Peyer's patch (tissue), 4 donors: ENCODE measurements at places on chromosomes 4 and X. TPM values are rescaled to one million over a fixed set of nuclear protein-coding genes. Genes with fewer than 3 reads are reported as not detected.

DNA sequence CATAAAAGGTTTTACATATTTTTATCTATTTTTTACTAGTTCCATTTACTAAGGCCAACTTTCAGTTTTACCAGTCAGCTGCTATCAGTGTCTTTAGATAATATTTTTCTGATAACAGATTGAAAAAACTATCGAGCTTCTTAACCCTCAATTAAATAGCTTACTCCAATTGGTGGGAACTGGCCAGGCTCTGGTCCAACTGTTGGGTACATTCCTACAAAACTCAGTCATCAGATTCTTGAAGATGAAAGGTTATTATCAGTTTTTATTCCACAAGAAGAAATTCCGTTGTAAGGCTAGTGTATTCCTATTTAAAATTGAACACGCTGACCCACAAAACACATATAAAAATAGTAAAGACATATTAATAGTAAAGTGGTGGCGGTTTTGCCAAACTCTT lies 346.2 kb downstream of the MAPK10 start:
- no peak overlapping the region for H3K27ac ChIP-seq
- DNase-seq, result no peak
- H3K27me3 ChIP-seq, result no peaks in the 10 kb centered on the region
- H3K36me3 ChIP-seq, result no peaks in the 10 kb centered on the region

The FANCB gene
- total RNA-seq, result 5.0 TPM

DNA sequence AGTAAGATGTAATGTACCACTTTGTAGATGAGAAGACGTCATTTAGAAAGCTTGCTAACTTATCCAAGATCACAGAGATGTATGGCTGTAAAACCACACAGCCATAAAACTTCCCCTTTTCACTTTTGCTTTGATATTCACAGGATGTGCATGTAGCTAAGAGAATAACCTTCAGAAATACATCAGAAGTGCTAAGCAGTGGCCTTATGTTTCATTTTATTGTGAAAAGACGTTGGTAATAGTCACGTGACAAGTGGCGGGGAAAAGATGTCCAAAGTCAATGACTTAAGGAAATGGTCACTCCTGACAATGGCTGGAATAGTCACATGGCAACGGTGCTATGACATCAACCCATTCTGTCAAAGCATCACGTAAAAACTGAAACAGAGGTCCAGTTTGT lies 12.9 kb upstream of the WDR17 start:
- no peak for DNase-seq
- no peak overlapping the region for H3K27ac ChIP-seq
- no peak overlapping the region for H3K4me3 ChIP-seq
- H3K4me1 ChIP-seq, result no peaks in the 10 kb centered on the region
- H3K36me3 ChIP-seq, result no peaks in the 10 kb centered on the region

The PTPN13 gene
- 12.3 TPM for total RNA-seq

- H3K4me3 ChIP-seq, result no peak overlapping the region
- no peak overlapping the region for H3K27ac ChIP-seq
- no peaks in the 10 kb centered on the region for H3K4me1 ChIP-seq
- H3K36me3 ChIP-seq, result no peaks in the 10 kb centered on the region
- DNase-seq, result no peak
These were observed 379.1 kb downstream of the RAPGEF2 start for GRCh38 chr4:159481936-159482335.

The SAT1 gene
- 831 TPM for total RNA-seq

- H3K36me3 ChIP-seq, result no peaks in the 10 kb centered on the region
- no peak overlapping the region for H3K27ac ChIP-seq
- no peak for DNase-seq
- no peaks in the 10 kb centered on the region for H3K27me3 ChIP-seq
- H3K4me3 ChIP-seq, result no peak overlapping the region
These were observed 354.7 kb upstream of the PITX2 start for GRCh38 chr4:110977554-110977953.

The ADAMTS3 gene
- 0.54 TPM for total RNA-seq

- no peak overlapping the region for H3K27ac ChIP-seq
- peaks cover 63% of the 10 kb centered on the region for H3K27me3 ChIP-seq
- H3K4me1 ChIP-seq, result peaks cover 8% of the 10 kb centered on the region
- no peaks in the 10 kb centered on the region for H3K36me3 ChIP-seq
- DNase-seq, result no peak
These were observed 12.3 kb downstream of the MSX1 start for GRCh38 chr4:4871573-4872313.

The IL1RAPL2 gene
- total RNA-seq, result not detected

The NSG1 gene
- 4.5 TPM for total RNA-seq

The ERAS gene
- not detected for total RNA-seq

DNA sequence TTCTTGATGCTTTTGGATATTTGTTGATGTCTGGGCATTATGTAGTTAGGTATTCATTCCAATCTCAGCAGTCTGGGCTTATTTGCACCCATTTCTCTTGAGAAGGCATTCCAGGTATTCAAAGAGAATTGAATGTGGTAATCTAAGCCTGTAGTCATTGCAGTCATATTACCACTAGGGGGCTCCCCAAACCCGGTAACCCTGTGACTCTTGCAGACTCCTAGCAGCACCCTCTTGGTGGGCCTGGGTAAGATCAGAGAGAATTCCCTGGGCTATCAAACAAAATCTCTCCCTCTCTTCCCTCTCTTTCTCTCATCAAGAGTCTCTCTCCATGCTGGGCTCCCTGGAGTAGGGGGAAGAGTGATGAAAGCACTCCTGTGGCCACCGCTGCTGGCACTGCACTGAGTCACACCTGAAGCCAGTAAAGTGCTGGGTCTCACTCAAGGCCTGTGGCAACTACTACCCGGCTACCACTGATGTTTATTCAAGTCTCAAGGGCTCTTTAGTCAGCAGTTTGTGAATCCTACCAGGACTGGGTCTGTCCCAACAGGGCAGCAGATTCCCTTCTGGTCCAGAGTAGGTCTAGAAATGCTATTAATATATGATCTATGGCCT lies 187.7 kb upstream of the NUDT10 start:
- no peaks in the 10 kb centered on the region for H3K4me1 ChIP-seq
- no peaks in the 10 kb centered on the region for H3K36me3 ChIP-seq
- no peak overlapping the region for H3K4me3 ChIP-seq
- H3K27ac ChIP-seq, result no peak overlapping the region
- DNase-seq, result no peak

GRCh38 chrX:131041667-131042066 lies 16.5 kb upstream of the ARHGAP36 start:
- H3K4me1 ChIP-seq, result no peaks in the 10 kb centered on the region
- H3K27ac ChIP-seq, result no peak overlapping the region
- H3K4me3 ChIP-seq, result no peak overlapping the region
- DNase-seq, result no peak

The GCNA gene
- 6.6 TPM for total RNA-seq

The SPIN2A gene
- total RNA-seq, result 4.1 TPM

GRCh38 chrX:19702856-19703255 lies 184.5 kb downstream of the SH3KBP1 start:
- H3K27ac ChIP-seq, result no peak overlapping the region
- H3K36me3 ChIP-seq, result no peaks in the 10 kb centered on the region
- DNase-seq, result no peak

DNA sequence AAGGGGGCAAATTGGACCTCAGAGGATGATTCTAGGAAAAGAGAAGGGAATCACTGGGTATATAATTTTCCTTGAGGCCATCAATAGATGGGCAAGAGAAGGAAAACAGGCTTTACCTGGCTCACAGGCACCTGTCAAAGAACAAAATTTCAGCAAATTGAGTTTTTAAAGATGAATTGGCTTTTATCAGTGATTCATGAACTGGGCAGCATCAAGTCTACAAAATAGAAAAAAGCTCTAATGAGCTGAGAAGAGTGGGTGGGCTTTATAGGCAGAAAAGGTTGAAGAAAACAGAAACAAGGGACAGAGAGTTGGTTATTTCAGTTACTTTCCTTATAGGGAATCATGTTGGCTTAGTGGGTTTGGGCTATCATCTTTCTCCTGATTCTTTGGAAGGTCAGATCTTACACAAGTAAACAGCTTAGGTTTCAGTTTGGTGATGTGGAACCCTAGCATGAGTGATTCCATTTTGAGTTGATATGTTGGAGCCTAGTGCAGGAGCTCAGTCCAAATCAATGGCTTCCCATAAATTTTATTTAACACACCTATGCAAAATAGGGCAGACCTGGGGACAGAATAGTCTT lies 120.7 kb upstream of the MED14 start:
- no peaks in the 10 kb centered on the region for H3K4me1 ChIP-seq
- no peaks in the 10 kb centered on the region for H3K27me3 ChIP-seq
- H3K36me3 ChIP-seq, result no peaks in the 10 kb centered on the region
- H3K4me3 ChIP-seq, result no peak overlapping the region
- no peak overlapping the region for H3K27ac ChIP-seq
- no peak for DNase-seq

DNA sequence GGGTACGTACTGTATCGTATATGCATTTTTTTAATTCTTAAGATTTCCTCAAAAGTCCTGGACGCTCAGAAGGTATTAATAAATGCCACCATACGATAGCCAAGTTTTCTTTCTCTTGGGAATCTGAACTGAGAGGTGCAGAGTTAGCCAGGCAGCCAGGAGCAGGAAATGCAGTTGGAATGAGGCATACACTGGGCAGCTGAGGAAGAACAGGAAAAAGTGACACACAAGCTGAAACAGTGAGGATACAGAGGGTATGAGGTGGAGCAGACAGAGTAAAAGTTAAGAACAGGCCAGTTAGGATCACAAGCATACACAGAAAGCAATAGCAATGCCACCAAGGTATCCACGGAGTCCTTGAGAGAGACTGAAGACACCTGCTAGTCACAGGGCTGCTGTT lies 13.4 kb downstream of the UFSP2 start:
- DNase-seq, result no peak
- H3K4me3 ChIP-seq, result no peak overlapping the region
- H3K27me3 ChIP-seq, result no peaks in the 10 kb centered on the region
- H3K4me1 ChIP-seq, result no peaks in the 10 kb centered on the region

DNA sequence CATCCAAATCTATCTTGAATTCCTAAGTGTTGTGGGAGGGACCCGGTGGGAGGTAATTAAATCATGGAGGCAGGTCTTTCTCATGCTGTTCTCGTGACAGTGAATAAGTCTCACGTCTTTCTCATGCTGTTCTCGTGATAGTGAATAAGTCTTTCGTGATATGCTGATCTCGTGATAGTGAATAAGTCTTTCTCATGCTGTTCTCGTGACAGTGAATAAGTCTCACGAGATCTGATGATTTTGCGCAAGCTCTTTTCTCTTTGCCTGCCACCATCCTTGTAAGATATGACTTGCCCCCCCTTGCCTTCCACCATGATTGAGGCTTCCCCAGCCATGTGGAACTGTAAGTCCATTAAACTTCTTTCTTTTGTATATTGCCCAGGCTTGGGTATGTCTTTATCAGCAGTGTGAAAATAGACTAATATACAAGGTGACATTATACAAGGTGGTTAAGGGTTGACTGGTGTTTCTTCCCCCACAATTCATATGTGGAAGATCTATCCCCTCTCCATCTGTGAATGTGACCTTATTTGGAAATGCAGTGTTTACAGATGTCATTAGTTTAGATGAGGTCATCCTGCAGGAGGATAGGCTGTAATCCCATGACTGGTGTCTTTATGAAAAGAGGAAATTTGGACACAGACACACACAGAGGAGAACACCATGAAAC lies 27.6 kb downstream of the ARSD start:
- no peaks in the 10 kb centered on the region for H3K4me1 ChIP-seq
- no peaks in the 10 kb centered on the region for H3K27me3 ChIP-seq
- H3K36me3 ChIP-seq, result no peaks in the 10 kb centered on the region
- DNase-seq, result no peak
- no peak overlapping the region for H3K27ac ChIP-seq
- no peak overlapping the region for H3K4me3 ChIP-seq

The GAGE13 gene
- not detected for total RNA-seq

DNA sequence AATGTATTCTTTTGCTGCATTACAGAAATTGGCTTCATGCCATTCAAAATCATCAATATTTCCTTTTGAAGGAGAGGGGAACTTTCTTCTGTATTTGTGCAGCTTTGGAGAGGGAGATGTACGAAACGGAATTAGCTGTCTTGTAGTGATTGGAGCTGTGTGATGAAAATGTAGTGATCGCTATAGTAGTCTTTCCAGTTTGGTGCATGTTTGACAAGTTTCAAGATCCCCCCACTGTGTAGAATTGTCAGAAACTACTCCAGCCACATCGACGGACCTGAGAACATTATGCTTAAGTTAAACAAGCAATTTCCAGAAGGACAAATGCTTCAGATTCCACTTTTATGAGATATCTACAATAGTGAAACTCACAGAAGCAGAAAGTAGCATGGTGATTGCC lies 21.6 kb upstream of the MAGEA1 start:
- H3K4me1 ChIP-seq, result no peaks in the 10 kb centered on the region
- no peaks in the 10 kb centered on the region for H3K36me3 ChIP-seq
- H3K27ac ChIP-seq, result no peak overlapping the region
- DNase-seq, result no peak
- H3K4me3 ChIP-seq, result no peak overlapping the region

The SOWAHB gene
- 28.0 TPM for total RNA-seq

The TMEM31 gene
- not detected for total RNA-seq

GRCh38 chr4:8353912-8354453 lies 84.4 kb downstream of the HTRA3 start:
- peak; percentile 29 for DNase-seq
- H3K27me3 ChIP-seq, result no peaks in the 10 kb centered on the region
- no peaks in the 10 kb centered on the region for H3K4me1 ChIP-seq
- no peaks in the 10 kb centered on the region for H3K36me3 ChIP-seq

GRCh38 chrX:19535476-19535875 lies 20.2 kb upstream of the MAP3K15 start:
- no peaks in the 10 kb centered on the region for H3K4me1 ChIP-seq
- no peaks in the 10 kb centered on the region for H3K27me3 ChIP-seq
- no peak for DNase-seq
- no peak overlapping the region for H3K27ac ChIP-seq
- no peak overlapping the region for H3K4me3 ChIP-seq
- no peaks in the 10 kb centered on the region for H3K36me3 ChIP-seq

DNA sequence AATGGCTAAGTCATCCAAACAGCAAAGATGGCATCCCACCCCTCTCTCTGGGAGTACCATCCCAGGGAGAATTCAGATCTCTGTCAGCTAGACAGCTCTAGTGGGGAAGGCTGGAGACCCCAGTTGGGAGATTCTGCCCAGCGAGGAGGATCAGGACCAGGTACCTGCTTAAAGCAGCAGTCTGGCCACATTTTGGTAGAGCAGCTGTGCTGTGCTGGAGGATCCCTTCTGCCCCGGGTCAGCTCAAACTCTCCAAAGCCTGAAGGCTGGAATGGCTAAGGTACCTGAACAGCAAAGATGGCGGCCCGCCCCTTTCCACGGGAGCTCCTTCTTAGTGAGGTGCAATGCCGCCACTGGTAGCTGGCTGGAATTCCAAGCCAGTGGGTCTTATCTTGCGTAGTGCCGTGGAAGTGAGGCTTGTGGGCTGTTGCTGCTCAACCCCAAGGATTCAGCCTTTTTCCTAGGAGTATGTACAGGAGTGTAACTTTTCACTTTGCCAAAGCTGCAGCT lies 40.1 kb downstream of the SATL1 start:
- no peak overlapping the region for H3K27ac ChIP-seq
- no peaks in the 10 kb centered on the region for H3K4me1 ChIP-seq
- DNase-seq, result no peak
